ENCODE measurements at places on chromosomes 3 and 15. TPM values are rescaled to one million over a fixed set of nuclear protein-coding genes. Genes with fewer than 3 reads are reported as not detected.

GRCh38 chr3:25820366-25820765, 30.5 kb downstream of the OXSM start:
- DNase-seq = no peak

Gene TMC3
- total RNA-seq = not detected

Gene ZNF385D
- not detected for total RNA-seq

Gene SYNPR
- not detected for total RNA-seq

GRCh38 chr3:50320853-50321335, 1.7 kb downstream of the HYAL2 start:
- DNase-seq = peak; percentile 61

DNA sequence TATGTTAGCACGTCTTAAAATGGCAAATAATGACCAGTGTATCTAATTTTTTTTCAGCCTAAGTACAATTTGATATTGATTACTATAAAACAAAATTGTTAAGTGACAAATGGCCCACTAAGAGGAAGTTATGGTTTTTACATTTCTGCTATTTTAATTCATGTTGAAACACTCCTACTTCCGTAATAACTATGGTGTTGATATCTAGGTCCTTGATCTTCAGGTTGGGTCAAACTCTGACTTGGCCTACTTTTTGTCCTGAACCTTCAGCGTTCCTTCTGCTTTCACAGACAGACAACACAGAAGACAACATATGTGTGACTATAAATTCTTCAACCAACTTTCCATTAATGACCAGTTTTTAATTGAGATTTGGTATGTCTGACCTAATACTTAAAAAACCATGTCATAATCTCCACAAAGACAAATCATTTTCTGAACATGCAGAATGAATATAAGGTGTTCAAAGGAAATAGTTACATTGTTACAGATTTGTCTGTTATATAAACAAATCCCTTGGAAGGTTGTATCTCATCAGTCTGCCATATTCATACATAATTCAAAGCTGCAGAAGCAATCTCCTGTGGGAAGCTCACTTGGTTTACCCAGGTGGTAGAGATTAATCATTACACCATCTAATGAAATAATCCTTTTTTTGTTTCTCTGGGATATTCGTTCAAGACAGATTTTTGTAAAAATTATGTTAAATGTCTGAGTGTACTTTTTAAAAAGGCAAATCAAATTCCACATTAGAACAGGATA, 92.1 kb upstream of the TSPAN3 start:
- DNase-seq = no peak

Gene FSTL1
- total RNA-seq = 1.0 TPM

GRCh38 chr3:69384326-69384725, 1.6 kb downstream of the FRMD4B start:
- DNase-seq = no peak

DNA sequence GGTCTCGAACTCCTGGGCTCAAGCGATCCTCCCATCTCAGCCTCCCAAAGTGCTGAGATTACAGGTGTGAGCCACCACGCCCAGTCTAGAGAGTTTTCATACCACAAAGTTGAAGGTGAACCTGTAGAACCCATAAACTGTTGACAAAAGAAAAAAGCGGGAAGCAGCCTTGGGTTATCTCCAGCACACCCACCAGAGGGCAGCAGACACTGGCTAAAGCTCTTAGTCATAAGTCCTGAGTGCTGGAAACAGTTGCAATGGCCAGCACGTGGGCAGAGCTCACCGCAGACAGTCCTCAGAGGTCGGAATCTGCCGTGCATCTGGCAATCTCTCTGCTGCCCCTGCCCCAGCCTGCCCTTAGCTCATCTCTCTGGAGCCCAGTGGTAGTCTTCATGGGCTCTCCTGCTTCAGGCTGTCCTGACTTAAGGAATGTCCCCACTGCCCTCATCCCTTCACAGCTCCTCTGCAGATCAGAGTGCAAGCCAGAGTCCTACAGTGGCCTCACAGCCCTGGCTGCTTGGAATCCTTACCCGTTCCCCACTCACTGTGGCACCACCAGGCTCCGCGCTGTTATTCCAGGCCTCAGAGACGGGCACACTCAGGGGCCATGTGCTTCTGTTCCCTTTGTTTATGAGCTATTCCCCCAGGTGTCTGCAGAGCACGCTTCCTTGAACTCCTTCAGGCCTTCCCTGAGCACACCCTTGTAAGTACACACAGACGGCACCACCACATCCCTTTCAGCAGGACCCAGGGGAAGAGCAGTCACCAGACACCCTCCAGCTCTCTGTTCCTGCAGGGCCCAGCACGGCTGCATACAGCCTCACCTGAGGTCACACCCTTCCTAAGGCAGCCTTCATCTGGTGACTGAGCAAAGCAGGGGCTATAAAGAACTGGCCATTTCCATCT, 8.8 kb upstream of the ELP6 start:
- peak; percentile 90 for DNase-seq

Gene ITIH4
- 5.5 TPM for total RNA-seq

Gene RTP3
- total RNA-seq = not detected

Gene C3orf85
- total RNA-seq = not detected

GRCh38 chr3:8767667-8768363, 1.6 kb downstream of the OXTR start:
- DNase-seq = peak; percentile 46

DNA sequence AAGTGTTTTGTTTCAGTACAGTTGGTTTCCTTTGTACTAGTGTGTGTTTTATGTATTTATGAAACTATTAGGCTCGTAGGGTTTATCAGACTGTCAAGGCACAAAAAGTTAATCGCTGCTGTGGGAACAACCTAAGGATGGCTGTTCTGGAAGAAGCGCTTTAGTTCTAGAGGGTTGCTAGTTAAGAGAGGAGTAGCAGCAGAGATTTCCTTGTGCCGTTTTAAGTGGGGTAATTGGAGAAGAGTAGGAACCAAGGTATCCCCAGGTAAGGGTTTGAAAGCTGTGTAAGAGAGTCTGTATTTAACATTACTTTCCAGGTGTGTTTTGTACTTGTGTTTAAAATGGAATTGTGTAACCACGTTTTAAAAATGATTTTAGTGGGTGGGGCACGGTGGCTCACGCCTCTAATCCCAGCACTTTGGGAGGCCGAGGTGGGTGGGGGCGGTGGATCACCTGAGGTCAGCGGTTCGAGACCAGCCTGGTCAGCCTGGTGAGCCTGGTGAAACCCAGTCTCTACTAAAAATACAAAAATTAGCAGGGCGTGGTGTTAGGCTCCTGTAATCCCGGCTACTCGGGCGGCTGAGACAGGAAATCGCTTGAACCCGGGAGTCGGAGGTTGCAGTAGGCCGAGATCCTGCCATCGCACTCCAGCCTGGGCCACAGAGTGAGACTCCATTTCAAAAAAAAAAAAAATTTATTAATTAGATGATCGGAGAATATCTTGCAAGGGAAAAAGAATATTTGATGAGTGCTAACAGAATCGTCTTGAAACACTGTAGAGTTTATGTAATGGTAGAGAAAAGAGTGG, 2.6 kb downstream of the MORF4L1 start:
- DNase-seq = peak; percentile 18

GRCh38 chr15:63256433-63257274, 20.8 kb upstream of the APH1B start:
- DNase-seq = no peak

- DNase-seq = no peak
These were observed 22.8 kb downstream of the ESYT3 start for GRCh38 chr3:138456961-138457862.

- DNase-seq = no peak
These were observed 700 bp upstream of the EDEM1 start for GRCh38 chr3:5186858-5187155.

GRCh38 chr3:111737706-111738086, 121.4 kb upstream of the PHLDB2 start:
- no peak for DNase-seq

DNA sequence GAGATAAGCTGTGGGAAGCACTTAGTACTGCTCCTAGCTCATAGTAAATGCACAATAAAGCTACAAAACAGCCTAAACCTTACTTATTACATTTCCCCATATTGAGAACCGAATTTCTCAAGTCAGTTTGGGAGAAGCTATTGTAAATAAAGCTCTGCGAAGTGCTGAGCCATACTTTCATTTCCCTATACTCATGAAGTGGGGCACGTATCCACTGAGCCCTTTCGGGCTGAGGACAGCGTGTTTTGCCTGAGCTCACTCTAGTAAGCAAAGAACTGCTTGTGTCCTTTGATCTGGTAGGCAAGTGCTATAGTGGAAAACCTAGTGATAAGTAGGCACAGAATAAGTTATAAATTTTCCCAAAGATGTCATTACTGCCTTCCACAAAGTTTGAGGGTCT, 165.0 kb downstream of the RSL24D1 start:
- no peak for DNase-seq

GRCh38 chr3:61649381-61650170, 88.2 kb downstream of the PTPRG start:
- DNase-seq = no peak

DNA sequence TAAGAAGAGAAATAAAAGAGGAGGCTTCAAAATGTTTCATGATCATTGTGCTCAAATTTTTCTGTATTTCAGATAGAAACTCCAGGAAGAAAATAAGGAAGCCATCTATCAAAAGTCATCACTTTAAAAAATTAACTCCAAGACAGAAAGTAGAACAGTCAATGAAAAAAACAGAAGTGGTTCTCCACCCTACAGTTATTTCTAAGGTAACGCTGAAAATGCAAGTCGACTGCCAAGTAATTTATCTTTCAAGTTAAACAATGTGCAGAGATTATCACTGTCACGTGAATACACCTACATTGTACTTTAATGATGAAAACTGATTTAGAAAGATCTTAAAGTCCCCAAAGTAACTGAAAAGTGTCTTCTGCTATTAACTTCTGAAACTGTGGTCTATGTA, 78.5 kb upstream of the SNRPA1 start:
- no peak for DNase-seq

Gene NANOGP8
- total RNA-seq = not detected

GRCh38 chr3:193114431-193115340, 126.3 kb upstream of the PLAAT1 start:
- no peak for DNase-seq

DNA sequence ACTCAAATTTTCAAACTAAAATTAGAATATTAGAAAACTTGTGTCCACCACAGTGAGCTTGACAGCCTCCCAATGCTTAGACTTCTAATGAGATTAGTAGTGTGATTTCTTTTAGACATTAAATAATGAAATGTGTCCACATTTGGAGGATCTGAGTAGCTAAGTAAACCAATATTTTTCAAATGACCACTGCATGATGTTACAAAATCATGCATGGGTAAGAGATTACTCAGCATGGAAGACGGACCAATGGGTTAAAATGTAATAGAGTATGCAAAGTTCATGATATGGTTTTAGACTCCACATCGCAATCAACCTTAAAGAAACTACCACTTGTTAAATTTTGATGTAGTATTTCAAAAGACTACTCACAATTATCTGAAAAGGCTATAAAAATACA, 130.6 kb downstream of the IMPG2 start:
- no peak for DNase-seq

GRCh38 chr3:37820286-37820685, 41.4 kb upstream of the CTDSPL start:
- no peak for DNase-seq

Gene ZNF106
- 46.6 TPM for total RNA-seq

- DNase-seq = no peak
These were observed 184.9 kb downstream of the GAP43 start for GRCh38 chr3:115808244-115808643.

Gene FETUB
- total RNA-seq = not detected

Gene KNG1
- total RNA-seq = not detected

GRCh38 chr3:11282250-11283138, 10.3 kb downstream of the ATG7 start:
- no peak for DNase-seq

Gene GOLGA8G
- total RNA-seq = not detected

DNA sequence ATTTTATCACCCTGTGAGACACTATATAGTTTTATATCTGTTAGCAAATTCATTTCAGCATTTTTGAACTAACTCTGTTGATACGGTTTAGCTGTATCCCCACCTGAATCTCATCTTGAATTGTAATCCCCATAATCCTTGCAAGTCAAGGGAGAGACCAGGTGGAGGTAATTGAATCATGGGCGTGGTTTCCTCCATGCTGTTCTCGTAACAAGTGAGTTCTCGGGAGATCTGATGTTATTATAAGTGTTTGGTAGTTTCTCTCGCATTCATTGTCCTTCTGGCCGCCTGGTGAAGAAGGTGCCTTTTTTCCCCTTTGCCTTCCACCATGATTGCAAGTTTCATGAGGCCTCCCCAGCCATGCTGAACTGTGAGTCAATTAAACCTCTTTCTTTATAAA, 53.2 kb upstream of the TMC3 start:
- no peak for DNase-seq

DNA sequence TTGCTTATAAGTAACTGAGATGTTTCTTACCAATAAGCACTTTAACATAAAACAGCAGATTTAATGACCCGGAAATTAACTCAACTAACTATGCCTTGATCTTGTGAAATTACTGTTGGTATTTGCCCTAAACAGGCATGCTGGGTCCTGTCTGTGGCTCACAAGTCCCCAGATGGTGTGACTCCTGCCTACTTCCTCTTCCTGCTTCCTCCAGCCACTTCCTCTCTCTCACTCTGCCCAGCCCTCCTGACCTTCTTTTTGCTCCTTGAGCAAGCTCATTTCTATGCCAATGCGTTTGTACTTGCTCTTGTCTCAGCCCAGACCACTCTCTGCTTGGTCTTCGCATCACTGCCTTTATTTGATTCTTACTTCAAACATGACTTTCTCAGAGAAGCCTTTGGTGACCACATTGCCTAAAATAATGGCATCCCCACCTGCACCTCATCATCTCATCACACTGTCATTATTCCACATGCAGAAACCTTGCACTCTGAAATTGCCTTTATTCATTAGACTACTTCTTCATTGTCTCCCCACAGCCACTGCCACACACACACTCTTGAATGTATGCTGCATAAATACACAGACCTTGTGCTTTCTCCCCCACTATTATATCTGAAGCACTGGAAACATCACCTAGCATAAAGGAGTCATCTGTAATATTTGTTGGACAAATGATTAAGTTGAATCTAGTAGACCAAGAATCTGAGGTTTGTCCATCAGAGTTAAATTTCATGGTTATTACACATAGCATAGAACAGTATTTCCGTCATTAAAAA, 256.3 kb upstream of the SEMA6D start:
- DNase-seq = no peak

Gene HESX1
- 0.43 TPM for total RNA-seq

Gene PLSCR5
- not detected for total RNA-seq

Gene IL20RB
- total RNA-seq = 1.0 TPM

Gene AGBL1
- not detected for total RNA-seq

DNA sequence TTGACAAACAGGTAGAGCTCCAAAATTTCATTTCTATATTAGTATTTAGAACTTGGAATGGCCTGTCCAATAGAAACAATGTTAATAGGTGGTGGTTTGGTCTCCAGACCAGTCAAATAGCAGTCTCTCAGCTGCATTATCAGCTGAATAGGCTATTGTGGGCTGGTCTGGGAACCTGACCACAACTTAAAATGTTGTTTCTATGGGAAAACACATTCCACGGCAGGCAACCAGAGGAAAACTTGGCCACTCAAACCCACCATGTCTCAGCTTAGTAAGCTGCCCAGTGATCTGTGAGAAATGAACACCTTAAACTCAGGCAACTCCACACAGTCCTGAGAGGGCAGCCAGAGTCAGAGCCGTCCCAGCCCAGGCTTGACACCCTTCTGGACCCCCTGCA, 20.4 kb downstream of the FBN1 start:
- no peak for DNase-seq
